ENCODE measurements at places on chromosomes 7 and 10.

GRCh38 chr10:122640921-122641320 lies 58.7 kb downstream of the C10orf120 start:
- no peak for ATAC-seq

GRCh38 chr7:106183952-106184351 lies 71.8 kb upstream of the SYPL1 start:
- no peak for ATAC-seq

GRCh38 chr7:1176891-1177373 lies 16.9 kb upstream of the ZFAND2A start:
- ATAC-seq = peak; percentile 73

- no peak for ATAC-seq
Observed at GRCh38 chr10:78903341-78903940, 165.3 kb upstream of the ZMIZ1 start.

GRCh38 chr7:70647801-70648498 lies 484.0 kb upstream of the GALNT17 start:
- ATAC-seq = peak; percentile 95

DNA sequence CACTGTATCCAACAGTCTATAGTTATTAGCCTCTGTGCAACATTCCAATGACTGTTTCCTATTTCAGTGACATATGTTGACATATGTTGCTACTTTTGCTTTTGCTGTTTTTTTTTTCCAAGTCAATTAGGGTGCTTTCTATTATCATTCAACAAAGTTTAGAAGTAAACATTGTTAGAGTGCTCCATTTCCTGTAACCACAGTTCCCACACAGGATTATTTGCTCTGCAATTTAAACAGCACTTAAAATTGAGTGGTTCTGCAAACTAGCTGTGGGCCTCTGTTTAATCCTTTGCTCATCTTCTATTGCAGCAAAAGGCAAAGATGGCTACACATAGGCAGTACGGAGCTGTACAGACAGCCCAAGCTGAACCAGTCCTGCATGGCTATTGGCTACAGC lies 46.5 kb upstream of the PTN start:
- no peak for ATAC-seq

DNA sequence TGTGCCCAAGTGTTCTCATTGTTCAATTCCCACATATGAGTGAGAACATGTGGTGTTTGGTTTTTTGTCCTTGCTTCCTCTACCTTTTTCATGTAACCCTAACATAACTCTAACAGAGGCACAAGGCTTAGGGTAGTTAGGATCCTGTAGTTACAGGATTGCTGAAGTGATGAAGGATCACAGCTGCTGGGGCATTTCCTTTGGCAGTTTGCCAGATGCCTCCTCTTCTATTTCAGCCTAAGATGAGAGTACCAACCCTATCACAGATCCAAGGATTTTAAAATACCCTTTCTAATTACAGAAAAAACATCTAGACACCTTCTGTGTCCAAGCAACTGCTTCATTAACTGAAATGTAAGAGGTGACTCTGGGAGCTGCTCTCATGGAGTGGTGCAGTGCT lies 141.7 kb upstream of the COL1A2 start:
- ATAC-seq = no peak

GRCh38 chr10:117750616-117751015 lies 208.1 kb downstream of the EMX2 start:
- no peak for ATAC-seq

DNA sequence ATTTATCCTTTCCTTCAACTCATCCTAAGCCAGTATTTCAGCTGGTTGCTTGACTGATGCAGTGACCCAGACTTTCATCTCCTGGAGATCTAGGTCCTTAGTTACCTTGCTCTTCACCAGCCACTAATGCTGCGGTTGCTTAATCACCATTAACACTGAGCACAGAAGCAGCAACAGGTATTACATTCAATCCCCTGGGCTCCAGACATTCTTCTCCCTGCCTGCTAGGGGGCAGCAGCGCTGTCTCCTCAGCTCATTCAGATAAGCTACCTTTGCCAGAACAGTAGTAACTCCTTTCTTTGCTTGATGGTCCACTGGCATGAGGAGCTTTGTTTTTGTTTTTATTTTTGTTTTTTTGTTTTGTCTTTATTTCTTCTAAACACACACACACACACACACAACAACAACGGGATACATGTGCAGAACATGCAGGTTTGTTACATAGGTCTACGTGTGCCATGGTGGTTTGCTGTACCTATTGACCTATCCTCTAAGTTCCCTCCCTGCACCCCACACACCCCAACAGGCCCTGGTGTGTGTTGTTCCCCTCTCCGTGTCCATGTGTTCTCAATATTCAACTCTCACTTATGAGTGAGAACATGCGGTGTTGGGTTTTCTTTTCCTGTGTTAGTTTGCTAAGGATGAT lies 1043.2 kb upstream of the C7orf33 start:
- ATAC-seq = no peak

DNA sequence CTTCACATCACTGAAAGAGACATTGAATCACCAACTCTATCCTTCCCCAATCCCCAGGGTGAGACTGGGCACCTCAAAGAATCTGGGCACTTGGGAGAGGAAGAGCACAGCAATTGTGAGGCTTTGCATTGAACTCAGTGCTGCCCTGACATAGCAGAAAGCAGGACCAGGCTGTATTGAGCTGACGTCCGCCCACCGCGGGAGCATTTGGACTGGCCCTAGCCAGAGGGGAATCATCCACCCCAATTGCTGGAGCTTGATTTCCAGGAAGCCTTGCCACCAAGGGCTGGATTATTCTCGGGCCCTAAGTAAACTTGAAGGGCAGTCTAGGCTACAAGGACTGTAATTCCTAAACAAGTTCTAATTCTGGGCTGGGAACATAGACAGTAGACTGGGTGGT lies 416.3 kb upstream of the PHF14 start:
- no peak for ATAC-seq

GRCh38 chr7:30253796-30254165 lies 30.6 kb upstream of the ZNRF2 start:
- no peak for ATAC-seq

- ATAC-seq = no peak
Observed at GRCh38 chr7:45564485-45564884, 9.7 kb upstream of the ADCY1 start.

- no peak for ATAC-seq
Observed at GRCh38 chr10:43905512-43906236, 257.0 kb upstream of the ZNF32 start.

DNA sequence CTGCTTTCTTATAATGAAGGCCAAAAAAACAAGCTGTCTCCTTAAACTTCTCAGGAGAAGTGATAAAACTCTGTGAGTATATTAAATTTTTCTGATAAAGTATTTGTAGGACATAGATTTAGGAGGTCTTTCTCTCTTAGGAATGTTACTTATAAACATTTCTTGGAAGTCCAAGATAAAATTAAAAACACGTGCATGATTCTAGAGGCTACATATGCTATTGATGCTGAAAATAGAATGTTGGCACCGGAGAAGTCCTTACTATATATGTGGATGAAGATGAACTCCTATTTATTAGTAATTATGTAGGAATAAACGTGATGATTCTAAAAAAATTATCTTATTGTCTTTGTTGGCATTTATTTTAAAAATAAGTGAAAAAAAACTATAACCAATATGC lies 241.3 kb upstream of the LRRTM3 start:
- ATAC-seq = no peak

GRCh38 chr7:1978656-1979590 lies 253.8 kb downstream of the MAD1L1 start:
- ATAC-seq = no peak

DNA sequence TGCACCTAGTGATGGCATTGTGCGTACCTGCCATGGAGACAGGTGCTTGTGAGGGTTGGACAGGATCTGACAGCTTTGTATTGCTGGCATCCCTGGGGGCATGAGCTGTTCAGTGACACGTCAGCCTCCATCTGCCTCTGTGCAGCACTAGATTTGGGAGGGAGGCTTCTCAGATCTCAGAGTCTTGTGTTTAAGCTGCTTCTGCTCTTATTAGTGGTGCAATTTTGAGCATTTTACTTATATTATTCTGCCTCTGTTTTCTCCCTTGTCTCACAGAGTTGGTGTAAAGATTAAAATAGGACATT lies 5.1 kb downstream of the ARHGAP22 start:
- no peak for ATAC-seq

GRCh38 chr10:97875391-97875790 lies 25.7 kb downstream of the GOLGA7B start:
- no peak for ATAC-seq

- no peak for ATAC-seq
Observed at GRCh38 chr7:158828133-158829020, 932 bp downstream of the ESYT2 start.

DNA sequence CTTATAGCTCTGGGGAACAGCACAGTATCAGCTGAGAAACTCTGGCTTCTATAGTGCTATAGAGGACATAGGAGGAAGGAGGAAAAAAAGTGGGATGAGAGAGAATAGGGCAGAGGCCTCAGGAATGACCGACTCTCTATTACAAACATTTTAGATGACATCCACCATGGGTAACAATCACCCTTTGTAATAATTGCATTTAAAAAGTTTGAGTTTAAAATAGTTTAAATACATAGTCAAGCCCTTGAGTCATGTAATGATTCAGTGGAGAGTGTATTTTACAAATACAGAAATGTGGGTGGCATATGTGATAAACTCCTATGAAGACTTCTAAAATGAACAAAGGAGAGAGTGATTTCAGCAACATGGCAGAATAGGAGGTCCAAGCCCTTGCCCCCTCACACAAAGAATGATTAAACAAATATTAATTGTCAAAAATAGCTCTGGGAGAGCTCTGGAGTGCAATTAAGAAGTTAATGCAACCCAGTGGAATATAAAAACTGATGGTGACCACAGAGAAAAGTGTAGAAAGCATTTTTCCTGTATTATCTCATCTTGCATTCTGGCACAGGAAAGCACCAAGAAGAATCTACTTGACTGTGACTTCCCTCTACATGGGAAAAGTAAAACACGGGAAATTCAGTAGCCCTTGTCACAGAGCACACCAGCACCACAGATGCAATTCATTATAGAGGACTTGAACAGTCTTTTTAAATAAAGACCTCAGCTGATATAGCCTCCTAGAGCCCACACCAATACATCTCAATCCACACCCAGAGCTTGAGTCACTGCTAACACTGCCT lies 569.0 kb upstream of the SORCS1 start:
- ATAC-seq = no peak

GRCh38 chr10:111516144-111516543 lies 439.3 kb downstream of the ADRA2A start:
- ATAC-seq = no peak

DNA sequence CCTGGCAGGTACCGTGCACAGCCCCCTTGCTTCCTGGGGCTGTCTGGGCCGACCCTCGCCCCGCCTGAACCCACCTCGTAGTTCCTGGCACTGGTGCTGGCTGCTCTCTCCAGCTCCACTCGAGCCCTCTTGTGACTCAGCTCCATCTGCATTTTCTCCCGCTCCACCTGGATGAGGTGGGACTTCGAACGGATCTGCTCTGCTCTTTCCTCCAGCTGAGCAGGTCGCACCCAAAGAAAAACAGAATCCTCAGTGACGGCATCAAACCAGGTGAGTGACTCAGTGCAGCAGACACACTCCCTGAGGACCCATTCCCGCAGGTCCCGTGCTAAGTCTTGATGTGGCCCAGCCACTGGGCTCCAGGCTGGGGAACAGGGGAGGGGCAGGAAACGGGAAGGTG lies 7.4 kb downstream of the MAD1L1 start:
- ATAC-seq = no peak

DNA sequence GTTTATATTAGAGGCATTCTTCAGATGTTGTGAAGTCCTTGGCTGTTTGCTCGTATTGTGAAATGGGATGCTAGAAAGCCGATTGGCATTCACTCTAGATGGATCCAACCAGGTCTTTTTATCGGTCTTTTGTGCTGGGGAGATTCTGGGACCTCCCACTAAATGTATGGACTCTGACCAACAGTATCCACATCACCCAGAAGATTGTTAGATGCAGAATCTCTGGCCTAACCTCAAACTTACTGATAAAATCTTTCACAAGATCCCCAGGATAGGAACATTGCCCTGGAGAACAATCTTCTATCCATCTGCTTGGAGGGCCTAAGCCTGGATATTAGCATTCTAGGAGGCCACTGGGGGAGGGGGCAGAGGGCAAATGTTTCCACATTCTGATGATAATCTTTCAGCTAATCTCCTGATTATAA lies 160.9 kb downstream of the PLXDC2 start:
- no peak for ATAC-seq

- peak; percentile 19 for ATAC-seq
Observed at GRCh38 chr10:5888843-5889623, 660 bp downstream of the ANKRD16 start.

- ATAC-seq = no peak
Observed at GRCh38 chr7:159188011-159188410, 43.3 kb upstream of the VIPR2 start.

DNA sequence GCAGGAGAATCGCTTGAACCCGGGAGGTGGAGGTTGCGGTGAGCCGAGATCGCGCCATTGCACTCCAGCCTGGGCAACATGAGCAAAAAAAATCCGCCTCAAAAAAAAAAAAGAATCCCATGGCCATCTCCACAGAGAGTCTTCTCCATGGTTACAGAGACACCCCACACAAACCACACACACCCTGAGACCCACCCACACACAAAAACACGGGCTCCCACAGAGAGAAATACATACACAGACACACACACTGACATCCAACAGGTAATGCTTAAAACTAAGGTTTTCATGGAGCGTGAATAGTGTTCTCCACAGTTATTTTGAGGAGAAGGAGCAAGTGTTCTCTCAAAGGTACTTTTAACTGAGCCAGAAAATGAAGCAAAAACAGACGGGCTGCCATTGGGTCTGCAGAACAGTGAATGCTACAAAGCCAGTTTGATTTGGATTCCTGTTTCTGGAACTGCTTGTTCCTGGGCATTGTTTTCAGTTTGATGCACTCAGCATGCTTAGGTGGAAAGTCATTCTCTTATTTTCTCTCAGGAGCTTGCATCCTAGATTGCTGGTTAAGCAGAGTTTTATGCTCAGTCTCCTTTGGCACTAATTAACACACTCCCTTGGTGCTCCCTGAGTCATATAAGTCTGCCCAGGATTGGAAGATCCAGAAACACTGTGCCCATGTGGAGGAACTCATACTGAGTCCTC lies 15.4 kb downstream of the AHCYL2 start:
- no peak for ATAC-seq

GRCh38 chr7:116505823-116506222 lies 6.3 kb downstream of the CAV2 start:
- no peak for ATAC-seq

GRCh38 chr7:106840342-106840741 lies 24.7 kb upstream of the PIK3CG start:
- ATAC-seq = no peak

- no peak for ATAC-seq
Observed at GRCh38 chr10:70829543-70829942, 13.8 kb downstream of the SGPL1 start.
